ENCODE measurements at places on chromosomes 4 and X.

DNA sequence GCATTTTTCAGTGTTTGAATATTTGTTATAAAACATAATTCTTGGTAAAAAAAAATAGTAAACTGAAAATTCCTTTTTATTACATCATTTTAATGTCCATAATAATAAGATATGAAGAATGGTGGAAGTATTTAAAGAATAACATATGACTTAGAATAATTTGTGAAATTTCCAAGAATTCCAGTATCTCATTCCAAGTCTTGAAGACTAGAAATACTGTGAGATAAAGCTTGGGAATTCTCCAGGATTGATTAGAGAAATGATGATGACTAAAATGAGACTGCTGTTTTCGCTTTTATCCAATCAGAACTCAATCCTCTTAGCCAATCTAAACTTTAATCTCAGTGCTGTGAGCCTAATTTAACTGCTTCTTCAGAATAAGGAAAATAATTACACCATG lies 184.2 kb upstream of the HCCS start:
- H3K27me3 ChIP-seq = no peaks in the 10 kb centered on the region
- DNase-seq = no peak
- no peaks in the 10 kb centered on the region for H3K4me1 ChIP-seq
- H3K4me3 ChIP-seq = no peak overlapping the region

GRCh38 chr4:115841871-115842270 lies 728.5 kb upstream of the NDST4 start:
- H3K4me1 ChIP-seq = no peaks in the 10 kb centered on the region
- no peaks in the 10 kb centered on the region for H3K36me3 ChIP-seq
- no peak overlapping the region for H3K27ac ChIP-seq
- H3K27me3 ChIP-seq = no peaks in the 10 kb centered on the region
- no peak overlapping the region for H3K4me3 ChIP-seq

- H3K4me1 ChIP-seq = no peaks in the 10 kb centered on the region
- H3K4me3 ChIP-seq = no peak overlapping the region
- no peak for DNase-seq
These were observed 84.8 kb downstream of the RTL3 start for GRCh38 chrX:78574306-78574705.

DNA sequence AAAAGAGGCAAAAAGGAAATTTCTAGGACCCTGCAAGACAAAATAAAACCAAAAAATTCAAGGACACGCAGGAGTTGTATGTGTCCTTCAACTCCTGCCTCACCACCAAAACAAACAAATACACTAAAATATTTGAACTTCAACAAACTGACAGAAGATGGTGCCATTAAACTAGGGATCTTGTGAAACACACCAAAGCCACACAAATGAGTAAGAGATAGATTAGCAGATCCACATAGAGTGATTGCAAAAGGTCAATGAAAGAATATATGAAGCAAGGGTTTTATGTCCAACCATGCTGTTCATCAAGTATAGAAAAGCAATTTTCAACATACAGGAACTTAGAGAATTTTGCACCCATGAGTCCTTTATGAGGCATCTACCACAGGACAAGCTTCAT lies 40.1 kb upstream of the SCML1 start:
- no peaks in the 10 kb centered on the region for H3K27me3 ChIP-seq
- no peak for DNase-seq
- no peaks in the 10 kb centered on the region for H3K4me1 ChIP-seq
- no peaks in the 10 kb centered on the region for H3K36me3 ChIP-seq

DNA sequence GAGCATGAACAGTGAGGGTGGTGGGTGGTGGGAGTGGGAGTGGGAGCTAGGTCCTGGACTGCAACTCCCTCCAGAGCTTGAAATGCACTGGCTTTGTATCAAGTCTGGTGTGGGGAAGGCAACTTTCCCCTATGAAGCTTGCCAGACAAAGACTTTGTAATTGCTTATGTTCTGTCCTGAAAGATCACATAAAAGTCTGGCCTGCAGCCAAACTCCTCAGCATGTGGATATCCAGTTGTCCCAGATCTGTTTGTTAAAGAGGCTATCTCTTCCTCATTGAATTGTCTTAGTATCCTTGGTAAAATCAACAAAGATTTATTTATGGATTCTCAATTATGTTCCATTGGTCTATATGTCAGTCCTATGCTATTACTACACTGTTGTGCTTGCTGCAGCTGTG lies 607.9 kb downstream of the GLUD2 start:
- no peaks in the 10 kb centered on the region for H3K4me1 ChIP-seq

GRCh38 chrX:10628906-10629305 lies 8.5 kb upstream of the MID1 start:
- no peak overlapping the region for H3K27ac ChIP-seq
- no peaks in the 10 kb centered on the region for H3K27me3 ChIP-seq
- H3K4me3 ChIP-seq = no peak overlapping the region
- no peak for DNase-seq
- H3K4me1 ChIP-seq = peaks cover 3% of the 10 kb centered on the region
- no peaks in the 10 kb centered on the region for H3K36me3 ChIP-seq

DNA sequence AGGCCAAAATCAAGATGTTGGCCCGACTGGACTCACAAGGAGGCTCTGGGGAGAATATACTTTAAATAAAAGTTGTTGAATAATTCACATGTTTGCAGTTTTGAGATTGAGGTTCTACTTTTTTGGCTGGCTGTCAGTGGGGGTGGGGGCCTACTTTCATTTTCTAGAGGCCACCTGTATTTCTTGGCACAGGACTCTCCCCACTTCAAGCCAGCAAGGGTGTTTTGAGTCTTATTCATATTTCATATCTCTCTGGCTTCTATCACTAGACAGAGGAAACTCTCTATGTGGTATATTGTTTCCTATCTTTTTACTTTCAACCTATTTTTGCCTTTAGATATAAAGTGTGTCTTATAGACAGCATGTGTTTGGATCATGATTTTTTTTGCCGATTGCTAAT lies 266.4 kb downstream of the PRR32 start:
- no peak for DNase-seq
- no peaks in the 10 kb centered on the region for H3K36me3 ChIP-seq
- no peaks in the 10 kb centered on the region for H3K4me1 ChIP-seq
- no peaks in the 10 kb centered on the region for H3K27me3 ChIP-seq
- H3K27ac ChIP-seq = no peak overlapping the region
- no peak overlapping the region for H3K4me3 ChIP-seq

GRCh38 chr4:178470996-178471784 lies 1029.0 kb upstream of the AGA start:
- H3K4me3 ChIP-seq = no peak overlapping the region
- no peaks in the 10 kb centered on the region for H3K4me1 ChIP-seq
- no peaks in the 10 kb centered on the region for H3K27me3 ChIP-seq
- no peak overlapping the region for H3K27ac ChIP-seq

GRCh38 chr4:41757521-41758156 lies 9.1 kb upstream of the PHOX2B start:
- no peaks in the 10 kb centered on the region for H3K36me3 ChIP-seq
- H3K27me3 ChIP-seq = peaks cover 9% of the 10 kb centered on the region
- peaks cover 10% of the 10 kb centered on the region for H3K4me1 ChIP-seq
- DNase-seq = no peak
- no peak overlapping the region for H3K4me3 ChIP-seq
- no peak overlapping the region for H3K27ac ChIP-seq

- no peaks in the 10 kb centered on the region for H3K36me3 ChIP-seq
- DNase-seq = no peak
- H3K4me1 ChIP-seq = no peaks in the 10 kb centered on the region
These were observed 30.5 kb upstream of the CT83 start for GRCh38 chrX:116493271-116493670.

DNA sequence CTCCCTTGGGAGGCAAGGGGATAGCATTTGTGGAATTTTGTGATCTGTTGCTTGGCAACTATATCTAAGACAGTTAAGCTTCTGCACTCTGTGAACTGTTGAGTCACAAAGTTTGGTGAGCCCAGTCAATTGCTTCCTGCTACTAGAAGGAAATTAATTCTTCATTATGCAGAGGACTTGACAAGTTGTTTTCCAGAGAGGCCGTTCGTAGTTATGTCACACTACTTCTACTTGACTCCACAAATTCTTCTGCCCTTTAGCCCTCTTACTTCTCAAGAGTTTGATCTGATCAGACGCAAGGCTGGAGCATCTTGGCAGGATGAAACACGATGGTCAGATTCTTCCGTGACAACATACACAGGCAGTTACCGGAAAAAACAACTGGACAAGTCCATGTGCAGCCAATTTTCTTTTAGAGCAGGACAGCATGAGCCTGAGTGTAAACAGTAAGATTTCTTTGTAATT lies at the start of gene C4orf51:
Gene C4orf51 (plus strand): TSS at position 156 of the 465 bp plus-strand sequence. CDS start 58 bp downstream, at position 214.
- no peaks in the 10 kb centered on the region for H3K36me3 ChIP-seq
- no peak within 1 kb of the TSS for H3K27ac ChIP-seq
- no peak for DNase-seq
- H3K4me3 ChIP-seq = no peak within 1 kb of the TSS
- no peaks in the 10 kb centered on the region for H3K4me1 ChIP-seq
- H3K27me3 ChIP-seq = no peaks in the 10 kb centered on the region

Measured in endothelial cell (in vitro differentiated cells).